Activated T-cell treated with anti-CD3 and anti-CD28 coated beads for 24 hours (primary cell): ENCODE measurements at places on chromosomes 4 and X.

GRCh38 chr4:163613383-163613782 lies 118.9 kb downstream of the TMA16 start:
- DNase-seq: no peak

DNA sequence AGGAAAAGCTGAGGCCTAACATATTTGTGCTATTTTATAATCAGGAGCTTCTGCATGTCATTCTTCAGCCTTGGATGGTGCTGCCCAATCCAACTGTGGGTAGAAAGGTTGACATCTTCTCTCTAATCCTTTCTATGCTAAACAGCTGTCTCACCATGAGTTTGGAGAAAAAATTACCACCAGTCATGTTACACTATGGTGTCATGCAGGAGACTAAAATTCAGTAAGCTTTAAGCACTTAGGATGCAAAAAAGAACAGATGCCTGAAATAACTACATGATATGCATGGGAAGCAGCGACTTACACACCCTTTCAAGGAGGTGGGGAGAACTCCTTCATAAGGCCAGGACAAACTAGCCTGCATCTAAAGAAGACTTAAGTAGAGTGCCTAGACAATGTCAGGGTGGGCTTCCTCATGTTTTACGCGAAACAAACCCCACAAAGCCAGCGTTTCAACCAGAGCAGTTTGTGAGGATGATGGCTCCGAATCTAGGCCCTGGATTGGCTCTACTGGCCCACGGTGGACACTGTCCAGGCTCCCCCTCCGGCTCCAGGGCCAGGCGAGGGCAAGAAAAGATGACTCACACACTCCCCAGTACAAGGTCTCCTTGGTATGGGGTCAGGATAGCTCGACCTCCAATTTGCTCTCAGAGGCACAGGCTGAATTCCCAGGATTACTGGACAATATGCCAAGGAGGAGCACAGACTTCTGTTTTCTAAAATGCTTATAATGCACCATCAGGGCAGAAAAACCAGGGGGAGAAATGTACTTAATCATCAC lies 45.1 kb downstream of the STX18 start:
- DNase-seq: no peak

GRCh38 chrX:40327085-40327484 lies 229.3 kb upstream of the BCOR start:
- DNase-seq: no peak

DNA sequence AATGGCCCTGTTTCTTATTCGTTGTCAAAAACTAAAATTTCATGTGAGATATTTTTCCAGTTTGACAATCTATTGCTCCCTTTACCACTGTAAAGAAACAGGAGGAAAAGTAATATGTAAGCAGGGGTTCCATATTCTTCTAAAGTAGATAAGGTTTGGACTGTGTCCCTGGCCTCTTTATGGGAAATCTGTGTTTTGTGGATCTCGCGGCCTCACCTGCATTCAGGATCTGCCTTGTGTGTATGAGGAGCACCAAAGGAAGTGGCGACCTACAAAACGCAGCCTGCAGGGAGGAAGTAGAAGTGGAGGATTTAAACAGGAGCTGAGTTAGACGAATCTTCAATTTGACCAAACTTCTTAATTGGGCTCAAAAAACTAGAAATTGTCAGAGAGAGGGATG lies 67.0 kb downstream of the RASGEF1B start:
- DNase-seq: no peak

GRCh38 chrX:123340696-123341095 lies 156.6 kb downstream of the GRIA3 start:
- DNase-seq: no peak

DNA sequence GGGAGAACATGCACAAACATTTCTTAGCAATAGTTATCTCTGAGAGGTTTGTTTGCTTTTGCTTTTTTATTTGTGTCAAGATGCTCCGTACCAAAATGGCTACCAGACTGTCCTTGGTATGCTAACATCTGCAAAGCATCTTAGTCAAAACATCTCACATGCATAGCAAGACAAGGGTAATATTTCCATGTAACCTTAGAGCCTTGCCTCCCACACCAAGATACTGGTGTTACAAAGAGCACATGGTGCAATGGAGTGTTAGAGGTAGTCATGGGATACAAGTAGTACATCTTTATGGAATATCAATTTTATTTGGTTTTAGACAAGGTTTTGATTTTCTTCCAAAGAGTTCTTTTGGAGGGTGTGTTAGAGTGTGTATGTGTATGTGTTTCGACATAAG lies 109.7 kb downstream of the NR3C2 start:
- no peak for DNase-seq

DNA sequence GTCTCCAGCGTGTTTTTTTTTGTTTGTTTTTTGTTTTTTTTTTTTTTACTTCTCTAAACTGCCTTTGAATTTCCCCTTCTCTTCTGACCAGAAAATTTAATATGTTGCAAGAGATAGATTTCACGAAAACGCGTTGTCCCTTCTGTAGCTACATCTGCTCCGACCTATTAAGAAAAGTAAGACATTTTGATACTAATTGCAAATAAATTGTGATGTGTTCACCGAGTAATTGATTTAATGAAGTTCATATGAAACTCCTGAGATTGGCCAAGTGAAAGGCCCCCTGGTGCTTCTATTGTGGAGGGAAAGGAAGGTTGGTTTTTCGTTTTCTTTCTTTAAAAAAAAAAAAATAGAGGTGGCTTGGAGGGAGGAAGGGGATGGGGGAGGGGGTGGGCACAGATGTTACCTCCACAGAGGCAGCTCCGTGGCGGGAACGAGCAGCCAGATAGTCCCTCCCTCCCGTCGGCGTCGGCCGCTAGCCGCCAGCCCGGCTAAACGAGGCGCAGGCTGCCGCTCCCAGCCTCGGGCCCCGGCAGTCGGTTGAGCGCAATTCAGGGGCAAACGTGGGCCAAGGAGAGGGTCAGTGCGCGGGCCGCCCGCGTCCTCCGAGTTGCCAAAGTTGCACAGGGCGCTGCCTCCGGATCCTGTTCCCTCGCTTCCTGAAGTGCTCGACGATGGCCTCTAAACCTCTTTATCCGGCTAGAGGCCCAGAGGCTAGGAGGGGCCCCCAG lies 139.1 kb upstream of the ZIC3 start:
- no peak for DNase-seq

DNA sequence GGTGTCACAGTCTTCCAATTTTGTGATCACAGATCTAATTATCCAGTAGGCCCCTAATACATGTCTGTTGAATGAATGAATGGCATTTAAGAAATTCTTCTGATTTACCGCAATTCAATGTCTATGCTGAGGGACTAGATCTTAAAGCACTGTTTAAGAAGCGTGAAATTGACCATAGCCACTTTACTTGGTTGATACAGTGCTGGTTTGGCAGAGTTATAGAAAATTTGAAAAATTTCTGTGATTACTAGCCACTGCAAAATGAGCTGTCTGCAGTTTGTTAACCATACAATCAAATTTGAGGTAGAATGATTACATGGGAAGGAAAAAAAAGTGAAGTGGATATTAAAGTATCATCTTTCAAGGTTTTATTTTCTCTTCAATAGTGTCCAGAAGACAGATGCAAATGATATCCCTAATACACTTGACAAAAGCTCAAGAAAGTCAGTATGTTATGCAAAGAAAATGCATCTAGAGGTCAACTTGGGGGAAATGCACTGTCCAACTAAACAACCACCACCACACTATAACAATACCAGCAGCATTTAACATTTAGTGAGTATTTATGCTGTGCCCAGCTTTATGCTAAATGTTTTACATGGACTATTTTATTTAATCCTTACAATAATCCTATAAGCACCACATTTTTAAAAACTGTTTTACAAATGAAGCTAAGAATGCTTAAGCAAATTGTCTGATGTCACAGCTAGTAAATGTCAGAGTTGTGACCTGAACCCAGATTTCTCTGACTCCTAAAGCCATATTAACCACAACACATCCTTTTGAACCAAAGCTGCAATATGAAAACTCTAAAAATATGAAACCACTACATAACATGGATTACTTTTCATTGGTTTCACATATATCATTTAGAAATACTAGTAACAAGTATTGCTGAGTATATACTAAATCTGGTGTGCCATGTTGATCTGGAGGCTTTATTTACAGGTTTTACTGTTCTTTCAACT lies 217.9 kb upstream of the MAB21L2 start:
- DNase-seq: no peak

GRCh38 chrX:138945219-138945618 lies 233.7 kb upstream of the FGF13 start:
- DNase-seq: no peak

DNA sequence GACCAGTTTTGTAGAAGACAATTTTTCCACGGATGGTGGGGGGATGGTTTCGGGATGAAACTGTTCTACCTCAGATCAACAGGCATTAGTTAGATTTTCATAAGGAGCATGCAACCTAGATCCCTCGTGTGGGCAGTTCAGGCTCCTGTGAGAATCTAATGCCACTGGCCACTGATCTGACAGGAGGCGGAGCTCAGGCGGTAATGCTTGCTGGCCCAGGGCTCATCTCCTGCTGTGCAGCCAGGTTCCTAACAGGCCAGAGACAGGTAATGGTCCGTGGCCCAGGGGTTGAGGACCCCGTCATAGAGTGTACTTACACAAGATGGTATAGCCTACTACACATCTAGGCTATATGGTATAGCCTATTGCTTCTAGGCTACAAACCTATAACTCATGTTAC lies 7.0 kb downstream of the TEX11 start:
- DNase-seq: no peak

GRCh38 chr4:116357758-116358157 lies 727.6 kb downstream of the TRAM1L1 start:
- DNase-seq: no peak

GRCh38 chrX:136176399-136176825 lies 29.1 kb downstream of the FHL1 start:
- DNase-seq: no peak

DNA sequence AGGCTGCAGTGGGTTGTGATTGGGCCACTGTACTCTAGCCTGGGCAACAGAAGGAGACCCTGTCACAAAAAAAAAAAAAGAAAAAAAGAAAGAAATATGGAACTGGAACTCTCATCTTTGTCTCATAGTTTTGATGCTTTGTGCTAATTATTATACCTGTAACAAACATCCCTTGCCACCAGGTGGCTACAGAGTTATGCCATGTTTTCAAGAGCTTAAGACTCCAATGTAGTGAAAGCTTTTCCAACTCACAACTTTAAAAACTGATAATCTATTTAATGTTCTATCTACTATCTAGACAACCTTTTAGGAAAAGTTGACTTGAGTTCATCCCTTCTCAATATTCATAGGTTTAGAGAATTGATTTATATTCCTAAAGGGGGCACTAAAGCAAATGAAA lies 42.4 kb downstream of the HTR2C start:
- no peak for DNase-seq

- no peak for DNase-seq
These were observed 66.1 kb downstream of the TNIP2 start for GRCh38 chr4:2689825-2690700.

- no peak for DNase-seq
These were observed 33.8 kb downstream of the PNMA5 start for GRCh38 chrX:152960115-152960514.

DNA sequence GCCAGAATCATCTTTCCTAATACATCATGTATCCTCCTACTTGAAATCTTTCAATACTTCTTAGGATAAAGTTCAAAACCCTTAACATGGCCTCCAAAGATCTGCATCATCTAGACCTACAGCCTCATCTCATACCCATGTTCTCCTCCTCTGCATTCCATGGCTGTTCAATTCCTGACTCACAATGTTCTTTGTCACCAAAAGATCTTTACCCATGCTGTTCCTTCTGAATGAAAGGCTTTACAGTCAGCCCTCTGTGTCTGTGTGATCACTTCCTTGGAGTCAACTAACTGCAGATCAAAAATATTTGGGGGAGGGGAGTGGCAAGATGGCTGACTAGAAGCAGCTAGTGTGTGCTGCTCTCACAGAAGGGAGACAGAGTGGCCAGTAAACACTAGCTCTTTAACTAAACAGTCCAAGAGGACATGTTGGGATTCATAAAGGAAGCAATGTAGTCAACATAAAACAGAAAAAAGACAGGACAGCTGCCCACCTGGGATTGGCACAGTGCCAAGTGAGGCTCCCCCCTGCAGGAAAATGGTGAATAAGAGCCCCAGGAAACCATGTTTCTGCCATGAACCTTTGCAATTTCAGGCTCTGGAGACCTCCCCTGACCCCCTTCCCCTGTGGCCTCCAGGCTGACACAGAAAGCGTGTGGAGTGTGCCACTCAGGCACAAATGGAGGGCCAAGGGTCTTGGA lies 31.9 kb downstream of the CBR4 start:
- no peak for DNase-seq

DNA sequence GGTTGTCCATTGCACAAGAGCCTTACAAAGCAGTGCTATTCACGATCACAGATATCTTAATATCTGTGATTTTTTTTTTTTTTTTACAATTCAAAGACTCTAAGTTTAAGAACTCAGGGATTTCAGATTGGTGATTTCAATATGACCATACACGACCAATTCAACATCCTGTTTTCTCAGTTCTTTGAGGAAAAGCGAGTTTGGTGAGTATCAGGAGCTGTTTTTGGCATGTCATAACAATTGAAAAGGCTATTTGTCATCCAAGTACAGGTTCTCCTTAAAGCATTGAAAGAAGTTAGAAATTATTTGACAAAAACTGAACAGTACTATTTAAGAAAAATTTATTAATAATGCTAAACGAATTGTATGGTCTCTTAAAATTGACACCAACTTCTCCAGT lies 9.1 kb upstream of the ARHGEF6 start:
- no peak for DNase-seq

GRCh38 chr4:54224996-54225597 lies 4.0 kb upstream of the PDGFRA start:
- no peak for DNase-seq

DNA sequence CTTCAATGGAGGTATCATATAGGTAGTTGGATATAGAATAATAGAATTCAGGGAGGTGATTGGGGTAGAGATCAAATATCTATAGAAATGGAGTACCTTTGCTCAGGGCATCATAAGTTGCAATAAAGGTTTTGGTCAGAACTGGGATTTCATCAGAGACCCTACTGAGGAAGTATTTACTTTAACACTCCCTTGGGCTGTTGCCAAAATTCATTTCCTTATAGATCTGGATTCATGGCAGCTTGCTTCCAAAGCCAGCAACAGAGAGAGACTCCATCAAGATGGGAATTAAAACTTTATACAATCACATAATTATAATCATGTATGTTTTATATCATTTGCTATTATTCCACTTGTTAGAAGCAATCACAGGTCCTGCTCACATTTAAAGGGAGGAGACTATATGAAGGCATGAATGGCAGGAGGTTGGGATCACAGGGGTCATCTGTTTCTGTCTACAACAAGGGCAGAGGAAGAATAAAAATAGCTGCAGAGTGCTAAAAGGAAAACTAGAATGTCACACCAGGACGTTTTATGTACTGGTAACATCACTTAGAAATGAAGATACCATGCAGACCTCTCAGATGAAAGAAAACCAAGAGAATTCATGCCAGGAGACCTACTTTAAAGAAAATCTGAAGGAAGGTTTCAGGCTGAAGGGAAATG lies 902.1 kb upstream of the LCORL start:
- DNase-seq: no peak
